ENCODE measurements at places on chromosomes 6 and 20.

- DNase-seq, result no peak
These were observed 52.9 kb downstream of the RNASET2 start for GRCh38 chr6:166903500-166903899.

DNA sequence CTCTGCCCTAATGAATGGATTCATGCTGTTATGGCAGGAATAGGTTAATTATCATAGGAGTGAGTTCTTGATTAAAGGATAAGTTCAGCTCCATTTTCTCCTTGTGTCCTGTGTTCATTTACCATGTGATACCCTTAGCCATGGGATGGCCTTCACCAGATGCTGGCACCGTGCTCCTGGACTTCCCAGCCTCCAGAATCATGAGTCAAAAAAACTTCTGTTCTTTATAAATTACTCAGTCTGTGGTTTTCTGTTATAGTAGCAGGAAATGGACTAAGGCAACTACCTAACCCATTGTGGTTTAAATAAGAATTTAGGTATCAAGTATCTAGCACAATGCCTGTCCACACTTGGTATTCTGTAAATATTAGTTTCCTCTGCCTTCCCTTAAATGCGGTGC lies 223.5 kb downstream of the MEI4 start:
- DNase-seq, result no peak

DNA sequence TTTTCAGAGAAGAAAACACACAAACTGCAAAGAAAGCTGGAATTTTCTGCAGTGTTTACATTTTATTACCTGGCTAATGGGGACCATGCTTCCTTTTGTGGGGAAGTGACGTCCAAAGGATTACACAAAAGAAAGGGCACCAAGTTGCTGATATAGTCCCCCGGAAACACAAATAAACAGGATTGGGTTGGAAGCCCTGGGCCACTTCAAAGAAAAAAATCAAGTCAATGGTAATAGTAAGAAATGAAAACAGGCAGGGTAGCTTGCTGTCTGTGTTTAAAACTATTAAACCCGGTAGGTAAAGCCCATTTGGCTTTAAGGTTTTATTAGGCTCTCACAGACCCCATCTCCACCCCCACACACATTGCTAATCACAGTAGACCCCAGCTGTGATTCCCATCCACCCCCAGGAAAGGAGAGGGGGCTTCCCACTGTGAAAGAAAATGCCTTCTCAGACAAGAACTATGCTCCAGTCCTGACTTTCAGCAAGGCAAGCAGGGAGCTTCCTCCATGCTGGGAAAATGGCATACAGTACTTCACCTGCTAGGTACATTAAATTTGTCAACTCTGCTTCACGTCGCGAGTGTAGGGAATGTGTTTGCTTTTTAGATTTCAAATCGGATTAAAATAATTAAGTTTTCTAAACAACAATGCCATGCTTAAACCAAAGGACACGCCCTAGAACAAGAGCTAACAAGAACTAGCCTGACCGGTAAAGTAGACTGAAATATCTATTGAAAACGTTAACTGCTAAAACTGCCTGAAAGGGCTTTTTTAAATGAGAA lies 1.1 kb downstream of the PERP start:
- DNase-seq, result no peak

DNA sequence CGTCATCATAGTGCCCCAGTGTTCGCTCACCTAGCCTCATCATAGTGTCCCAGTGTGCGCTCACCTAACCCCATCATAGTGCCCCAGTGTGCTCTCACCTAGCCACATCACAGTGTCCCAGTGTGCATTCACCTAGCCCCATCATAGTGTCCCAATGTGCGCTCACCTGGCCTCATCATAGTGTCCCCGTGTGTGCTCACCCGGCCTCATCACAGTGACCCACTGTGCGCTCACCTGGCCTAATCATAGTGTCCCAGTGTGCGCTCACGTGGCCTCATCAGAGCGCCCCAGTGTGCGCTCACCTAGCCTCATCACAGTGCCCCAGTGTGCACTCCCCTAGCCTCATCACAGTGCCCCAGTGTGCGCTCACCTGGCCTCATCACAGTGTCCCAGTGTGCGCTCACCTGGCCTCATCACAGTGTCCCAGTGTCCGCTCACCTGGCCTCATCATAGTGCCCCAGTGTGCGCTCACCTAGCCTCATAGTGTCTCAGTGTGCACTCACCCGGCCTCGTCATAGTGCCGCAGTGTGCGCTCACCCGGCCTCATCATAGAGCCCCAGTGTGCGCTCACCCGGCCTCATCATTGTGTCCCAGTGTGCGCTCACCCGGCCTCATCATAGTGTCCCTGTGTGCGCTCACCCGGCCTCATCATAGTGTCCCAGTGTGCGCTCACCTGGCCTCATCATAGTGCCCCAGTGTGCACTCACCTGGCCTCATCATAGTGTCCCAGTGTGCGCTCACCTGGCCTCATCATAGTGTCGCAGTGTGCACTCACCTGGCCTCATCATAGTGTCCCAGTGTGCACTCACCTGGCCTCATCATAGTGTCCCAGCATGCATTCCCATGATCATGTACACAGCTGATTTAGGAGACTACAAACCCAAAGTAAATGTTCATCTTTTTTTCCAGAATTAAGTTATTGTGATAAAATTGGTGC lies 9.5 kb downstream of the TMEM242 start:
- no peak for DNase-seq

- DNase-seq, result no peak
These were observed 90.7 kb downstream of the SNAP25 start for GRCh38 chr20:10309326-10309725.

DNA sequence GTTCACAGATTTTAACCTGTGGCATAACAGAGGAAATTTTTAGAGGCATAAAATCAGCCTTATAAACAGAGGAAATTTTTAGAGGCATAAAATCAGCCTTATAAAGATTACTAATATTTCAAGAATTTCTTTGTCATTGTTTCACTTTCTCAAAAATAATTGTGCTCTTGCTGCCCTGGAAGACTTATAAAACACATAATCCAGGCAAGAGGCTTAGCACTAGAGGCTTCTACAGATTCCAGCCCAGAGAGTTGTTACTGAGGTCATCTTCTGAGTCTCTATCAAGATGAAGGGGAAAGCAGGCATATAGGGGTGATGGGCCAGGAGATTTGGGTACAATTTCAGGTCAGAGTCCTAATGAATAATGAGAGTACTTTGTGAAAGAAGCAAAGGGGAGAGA lies 85.7 kb downstream of the RFPL4B start:
- DNase-seq, result no peak

DNA sequence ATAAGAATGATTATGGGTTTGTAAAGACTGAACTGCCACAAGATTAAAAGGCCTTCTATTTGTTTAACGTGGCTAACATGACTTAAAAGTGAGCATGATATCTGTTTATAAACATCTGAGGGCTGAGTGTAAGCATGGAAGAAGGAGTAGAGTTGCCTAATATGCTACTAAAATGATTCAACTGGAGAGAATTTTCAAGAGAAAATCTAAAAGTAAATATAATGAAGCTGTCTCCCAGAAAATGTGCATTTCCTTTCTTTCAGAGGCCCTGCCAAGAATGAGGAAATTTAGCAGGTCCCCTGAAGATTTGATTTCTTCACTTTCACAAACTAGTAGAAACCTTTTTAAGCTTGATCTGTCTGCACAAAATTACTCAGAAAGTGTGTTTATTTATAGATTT lies 4.2 kb upstream of the EYA4 start:
- DNase-seq, result no peak

- DNase-seq, result no peak
These were observed 168.8 kb downstream of the EYA2 start for GRCh38 chr20:47063407-47063806.

GRCh38 chr20:14986026-14986655 lies 648.7 kb upstream of the FLRT3 start:
- DNase-seq, result no peak

DNA sequence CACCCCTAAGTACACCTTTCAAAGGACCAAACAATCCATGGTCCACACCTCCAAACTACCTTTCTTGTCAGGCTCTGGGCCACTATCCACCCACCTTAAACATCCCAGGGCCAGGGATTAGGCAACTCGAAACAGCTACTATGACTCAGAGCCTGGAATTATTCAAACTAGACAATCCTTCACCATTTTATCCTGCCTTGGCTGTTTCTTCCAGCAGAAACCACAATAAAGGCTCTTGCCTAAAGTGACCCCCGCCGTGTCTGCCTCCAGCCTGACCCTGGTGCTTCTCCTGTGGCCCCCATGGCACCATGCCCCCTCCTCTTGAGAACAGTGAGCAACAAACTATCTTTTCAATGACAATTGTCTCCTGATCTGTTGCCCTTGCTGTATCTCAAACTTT lies 195.5 kb downstream of the EPM2A start:
- DNase-seq, result no peak

GRCh38 chr20:56630506-56631317 lies 1.6 kb downstream of the TFAP2C start:
- DNase-seq, result no peak

GRCh38 chr20:9227896-9228615 lies 159.2 kb downstream of the PLCB4 start:
- no peak for DNase-seq

- DNase-seq, result no peak
These were observed 60.5 kb downstream of the GMDS start for GRCh38 chr6:2184700-2185455.

- no peak for DNase-seq
These were observed 12.2 kb upstream of the TAF8 start for GRCh38 chr6:42038163-42038562.

GRCh38 chr6:167933847-167934246 lies 63.6 kb upstream of the KIF25 start:
- DNase-seq, result no peak

DNA sequence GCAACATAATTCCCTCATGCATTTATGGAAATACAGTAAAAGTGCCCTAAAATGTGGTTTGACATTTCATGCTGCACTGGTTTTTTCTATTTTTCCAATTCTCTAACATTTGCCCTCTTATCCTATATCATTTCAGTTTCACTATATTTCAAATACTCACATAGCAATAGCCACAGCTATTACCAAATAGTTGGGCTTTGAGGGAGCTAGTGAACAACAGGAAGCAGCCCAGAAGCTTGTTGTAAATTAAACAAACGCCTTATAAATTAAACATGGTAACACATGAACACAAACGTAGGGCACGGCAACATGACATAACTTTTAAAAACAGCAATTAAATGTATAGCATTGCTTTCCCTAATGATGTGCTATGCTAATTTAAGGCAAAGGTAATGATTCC lies 469.0 kb downstream of the CDC5L start:
- no peak for DNase-seq

DNA sequence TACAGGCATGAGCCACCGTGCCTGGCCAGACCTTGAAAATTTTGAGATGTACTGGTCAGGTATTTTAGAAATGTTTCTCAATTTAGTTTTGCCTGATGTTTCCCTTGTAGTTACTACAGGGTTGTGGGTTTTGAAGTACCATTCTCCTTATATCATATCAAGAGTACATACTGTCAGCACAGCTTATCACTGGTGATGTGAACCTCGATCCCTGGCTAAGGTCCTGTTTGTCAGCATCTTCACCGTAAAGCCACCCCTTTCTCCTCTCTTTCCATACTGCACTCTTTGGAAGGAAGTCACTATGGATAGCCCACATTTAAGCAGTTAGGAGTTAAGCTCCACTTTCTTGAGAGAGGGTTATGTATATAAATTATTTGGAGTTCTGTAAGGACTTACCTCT lies 27.8 kb downstream of the PHACTR2 start:
- no peak for DNase-seq

GRCh38 chr6:160733050-160733646 lies 31.1 kb downstream of the PLG start:
- DNase-seq, result peak; percentile 44

DNA sequence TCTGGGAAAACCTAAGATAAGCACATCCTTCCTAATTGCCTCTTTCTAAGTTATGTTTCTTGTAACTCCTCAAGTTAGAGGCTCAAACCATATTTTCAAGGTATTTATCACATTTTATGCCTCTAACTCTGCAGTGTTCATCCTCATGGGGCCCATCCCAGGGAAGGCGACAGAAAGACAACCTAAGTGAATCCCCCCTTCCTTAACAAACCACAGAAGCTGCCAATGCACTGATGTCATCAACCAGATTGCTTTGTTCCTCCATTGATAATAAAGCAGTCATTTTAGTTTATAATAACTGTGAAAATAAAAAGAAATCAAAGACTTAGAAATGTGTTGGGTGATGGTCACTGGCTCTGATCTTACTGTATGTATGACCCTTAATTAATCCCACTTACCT lies 119.5 kb upstream of the TCF21 start:
- DNase-seq, result no peak

DNA sequence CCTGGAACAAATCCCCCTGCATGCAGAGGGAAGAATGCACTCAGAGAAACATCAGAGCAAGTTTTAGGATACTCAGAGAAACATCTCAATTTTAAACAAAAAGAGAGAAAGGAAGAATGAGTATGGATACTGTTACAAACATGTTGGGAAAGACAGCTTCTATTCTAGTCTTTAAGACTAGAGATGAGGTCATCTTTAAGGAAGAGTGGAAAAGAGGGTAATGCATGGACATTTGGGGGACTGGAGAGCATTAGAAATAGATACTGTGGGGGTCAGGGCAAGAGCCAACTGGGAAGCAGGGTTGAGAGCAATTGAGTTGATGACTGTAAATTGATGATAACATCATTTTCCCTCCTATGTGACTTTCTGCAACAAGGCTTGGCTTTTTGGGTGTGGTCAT lies 431.2 kb downstream of the CDH26 start:
- no peak for DNase-seq

- no peak for DNase-seq
These were observed 138.3 kb upstream of the HMGN3 start for GRCh38 chr6:79372757-79373156.

DNA sequence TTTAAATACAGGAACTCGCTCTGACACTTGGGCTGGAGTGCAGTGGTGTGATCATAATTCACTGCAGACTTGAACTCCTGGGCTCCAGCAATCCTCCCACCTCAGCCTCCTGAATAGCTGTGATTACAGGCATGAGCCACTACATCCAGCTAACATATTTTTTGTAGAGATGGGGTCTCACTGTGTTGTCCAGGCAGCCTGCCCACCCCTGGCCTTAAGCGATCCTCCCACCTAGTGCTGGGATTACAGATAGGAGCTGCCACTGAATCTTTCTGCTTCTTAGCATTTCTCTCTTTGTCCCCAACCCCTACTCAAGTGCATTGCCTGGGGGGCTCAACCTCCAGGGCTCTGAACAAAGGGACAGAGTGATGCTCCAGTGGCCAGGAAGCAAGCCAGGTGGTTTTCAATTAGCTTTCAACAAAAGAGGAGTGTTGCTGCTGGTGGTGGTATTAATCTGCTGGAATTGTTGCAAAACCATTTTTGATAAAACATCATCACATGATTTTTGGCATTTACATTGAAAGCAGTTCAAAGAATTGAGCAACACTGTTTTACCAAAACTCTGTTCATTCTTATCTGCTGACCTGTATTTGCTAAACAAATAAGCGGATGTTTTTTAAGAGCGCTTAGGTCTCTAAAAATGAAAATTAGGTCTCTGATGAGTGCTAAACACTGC lies 40.4 kb upstream of the BPIFA2 start:
- DNase-seq, result no peak

- DNase-seq, result no peak
These were observed 10.4 kb upstream of the FOXP4 start for GRCh38 chr6:41535766-41536165.

DNA sequence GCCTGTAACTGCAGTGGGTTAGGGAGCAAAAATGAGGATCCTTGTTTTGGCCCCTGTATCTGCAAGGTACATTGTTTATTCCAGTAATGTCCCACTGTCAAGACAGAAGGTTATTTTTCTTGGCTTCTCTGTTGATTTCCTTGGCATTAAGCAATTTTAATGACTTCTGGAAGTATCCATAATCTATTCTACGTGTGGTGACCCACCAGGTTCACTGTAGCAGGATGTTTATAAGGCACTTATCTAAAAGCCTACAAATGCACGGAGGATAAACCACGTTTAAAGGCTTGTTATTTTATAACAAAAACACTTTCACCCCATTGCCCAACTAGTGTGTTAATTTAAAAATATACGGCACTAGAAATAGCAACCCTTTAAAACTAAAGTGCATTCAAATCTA lies 294.9 kb downstream of the LAMA2 start:
- no peak for DNase-seq
